NCI-H460 (cell line): ENCODE measurements at places on chromosomes 4 and X.

DNA sequence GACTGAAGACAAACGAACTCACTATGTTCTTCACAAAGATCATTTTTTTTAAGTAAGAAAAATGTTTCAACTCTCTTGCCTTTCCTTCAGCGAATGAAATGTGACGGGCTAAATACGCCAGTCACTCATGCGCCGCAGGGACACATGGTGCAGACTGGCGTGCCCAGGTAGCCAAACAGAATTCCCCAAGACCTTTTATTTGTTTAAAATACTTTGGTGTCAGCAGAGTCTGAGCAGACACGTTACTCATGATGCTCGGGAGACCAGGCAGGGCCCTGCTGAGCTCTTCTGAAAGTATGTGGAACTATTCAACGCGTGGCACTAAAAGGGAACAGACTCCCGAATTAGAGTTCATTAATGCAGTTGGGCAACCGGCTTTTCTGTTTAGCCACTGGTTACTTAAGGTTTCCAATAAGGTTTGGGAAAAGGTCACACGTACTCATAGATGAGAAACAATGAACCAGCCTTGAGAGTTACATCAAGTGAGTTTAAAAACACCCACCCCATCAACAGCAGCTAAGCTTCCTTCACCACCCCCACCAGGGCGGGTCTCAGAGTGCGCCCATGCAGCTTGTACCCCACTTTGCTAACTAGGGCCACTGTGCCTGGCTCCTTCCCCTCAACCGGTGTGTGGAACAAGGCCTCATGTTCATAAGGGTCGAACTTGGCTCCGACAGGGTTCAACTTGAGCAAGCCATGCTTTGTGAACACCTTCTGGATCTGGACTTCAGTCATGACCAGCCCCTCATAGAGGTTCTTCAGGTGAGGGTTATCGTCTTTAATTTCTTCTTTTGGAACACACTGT is 7.3 kb downstream of the GRPEL1 start:
- DNase-seq: no peak

DNA sequence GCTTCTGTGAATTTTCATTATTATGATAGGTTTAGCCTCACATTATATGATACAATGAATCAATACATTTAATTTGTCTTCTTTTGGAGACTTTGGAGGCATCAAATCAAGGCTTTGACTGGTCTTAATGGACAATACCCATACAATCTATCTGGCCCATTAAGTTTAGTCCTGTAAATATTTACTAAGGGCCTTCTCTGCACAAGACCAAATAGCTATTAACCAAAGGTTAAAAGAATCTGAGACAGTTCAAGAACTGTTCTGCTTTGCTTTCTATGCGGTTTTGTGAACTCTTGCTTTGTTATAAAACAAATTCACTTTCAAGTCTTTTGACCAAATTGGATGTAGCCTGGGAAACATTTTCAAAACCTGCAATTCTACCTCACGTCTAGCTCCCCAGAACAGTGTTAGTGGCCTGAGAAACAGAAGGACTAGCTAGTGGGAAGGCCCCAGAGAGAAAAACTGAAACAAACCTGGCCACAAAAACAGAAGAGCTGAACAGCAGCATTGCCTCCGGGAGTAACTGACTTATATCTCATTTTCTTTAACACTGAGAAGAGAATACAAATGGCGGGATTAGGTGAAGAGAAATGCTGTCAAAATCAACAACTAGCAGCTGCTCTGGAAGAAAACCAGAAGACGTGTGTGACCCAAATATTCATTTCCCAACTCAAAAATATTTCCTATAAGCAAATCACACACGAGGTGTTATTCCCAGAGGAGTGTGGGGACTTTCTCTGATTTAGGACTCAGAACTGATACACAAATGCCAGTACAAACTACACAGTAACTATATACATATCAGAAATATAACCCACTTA is 548 bp downstream of the TLR1 start:
- no peak for DNase-seq

GRCh38 chr4:2606960-2607506 is 70.6 kb downstream of the FAM193A start:
- DNase-seq: no peak

- DNase-seq: no peak
Observed at GRCh38 chr4:150342945-150343344, 239.0 kb upstream of the MAB21L2 start.

DNA sequence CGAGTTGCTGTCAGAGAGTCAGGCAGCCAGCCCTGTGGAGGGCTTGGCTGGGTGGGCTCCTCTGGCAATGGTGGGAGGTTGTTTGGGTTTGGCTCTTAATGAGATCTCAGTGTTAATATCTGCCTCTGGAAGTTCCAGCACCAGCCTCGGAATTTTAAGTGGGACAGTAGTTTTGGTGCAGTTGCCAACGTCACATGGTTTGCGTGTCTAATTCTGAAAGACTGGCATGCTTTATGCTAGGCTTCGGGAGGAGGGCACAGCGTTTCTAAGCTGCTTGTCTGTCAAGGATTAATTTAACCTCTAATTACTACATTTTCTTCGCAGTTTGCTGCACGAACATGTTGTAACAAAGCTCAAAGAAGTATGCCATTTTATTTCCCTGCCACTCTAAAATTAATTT is 9.2 kb downstream of the MAMLD1 start:
- no peak for DNase-seq

- DNase-seq: no peak
Observed at GRCh38 chr4:136343340-136343739, 1189.0 kb downstream of the PCDH18 start.

DNA sequence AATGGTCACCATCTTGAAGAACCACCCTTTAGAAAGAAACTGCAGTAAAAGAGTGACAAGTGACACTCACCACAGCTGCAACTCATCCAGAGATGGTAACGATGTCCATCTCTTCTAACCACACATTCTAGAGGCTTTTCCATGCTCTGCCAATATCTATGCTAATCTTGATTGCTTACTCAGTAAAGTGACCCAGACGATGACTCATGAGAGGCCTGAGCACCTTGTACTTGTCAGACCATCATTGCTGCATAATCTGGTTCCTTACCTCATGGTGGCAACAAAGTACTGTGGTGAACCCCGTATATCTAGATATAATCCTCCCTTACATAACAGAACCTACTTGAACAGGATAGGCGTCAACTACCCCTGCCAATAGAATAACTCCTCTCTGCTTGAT is 75.6 kb downstream of the CCNG2 start:
- no peak for DNase-seq

DNA sequence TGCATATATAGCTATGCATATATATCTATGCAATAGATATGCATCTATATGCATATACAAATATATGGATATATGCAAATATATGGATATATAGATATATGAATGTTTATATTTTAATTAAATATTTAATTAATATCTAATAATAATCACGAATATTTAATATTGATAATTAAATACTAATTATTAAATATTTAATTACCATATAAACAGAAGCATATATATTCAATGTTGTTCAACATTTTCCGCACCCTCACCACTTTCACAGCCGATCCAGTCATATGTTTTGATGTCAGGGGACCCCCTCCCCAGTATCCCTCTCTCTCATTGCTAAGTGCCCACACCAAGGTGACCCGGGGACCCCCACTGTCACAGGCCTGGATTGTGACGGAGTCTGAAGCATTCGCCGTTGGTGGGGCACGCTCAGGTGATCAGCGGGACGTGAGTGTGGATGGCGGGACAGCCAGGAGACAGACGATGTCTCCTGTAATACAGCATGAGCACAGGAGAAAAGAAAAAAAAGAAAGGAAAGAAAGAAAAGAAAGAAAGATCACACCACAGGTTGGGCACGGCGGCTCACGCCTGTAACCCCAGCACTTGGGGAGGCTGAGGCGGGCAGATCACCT is 199.7 kb downstream of the CRLF2 start:
- no peak for DNase-seq

GRCh38 chr4:75930152-75930551 is 10.7 kb downstream of the NAAA start:
- no peak for DNase-seq

GRCh38 chr4:108751321-108751720 is 11.5 kb downstream of the ETNPPL start:
- DNase-seq: no peak

DNA sequence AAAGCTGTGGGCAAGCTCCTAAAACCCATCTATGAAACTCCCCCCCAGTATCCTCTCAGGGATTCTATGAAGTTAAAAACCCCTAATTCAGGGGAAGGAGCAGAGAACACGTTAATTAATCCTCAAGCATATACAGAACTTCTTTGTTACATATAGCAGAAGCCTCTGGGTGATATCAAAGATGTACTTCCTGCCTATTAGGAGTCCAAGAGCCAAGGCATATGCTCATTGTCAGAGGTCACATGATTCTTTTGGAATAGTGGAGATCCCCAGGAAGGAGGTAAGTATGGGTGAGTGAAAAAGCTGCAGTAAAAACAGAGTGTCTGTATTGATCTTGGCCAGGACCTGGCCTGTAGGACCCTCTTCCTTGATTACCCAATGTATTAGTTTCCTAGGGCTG is 2.9 kb upstream of the SPARCL1 start:
- DNase-seq: no peak

DNA sequence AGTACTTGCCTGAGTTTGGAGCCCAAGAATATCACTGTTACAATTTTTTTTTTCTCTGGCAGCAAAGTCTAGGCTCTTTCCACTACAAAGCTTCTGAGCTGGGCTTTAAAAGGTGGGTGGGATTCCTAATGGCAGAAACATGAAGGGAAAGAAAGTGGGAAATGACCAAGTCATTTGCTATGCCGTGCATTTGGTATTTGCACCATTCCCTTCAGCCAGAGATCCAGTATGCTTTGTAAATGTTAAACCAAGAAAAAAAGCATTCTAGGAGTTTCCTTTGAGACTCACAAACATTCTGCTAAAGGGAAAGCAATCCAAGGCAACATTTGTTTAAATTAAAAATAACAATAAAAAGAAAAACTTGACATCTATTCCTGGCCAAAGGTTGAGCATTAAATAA is 451.2 kb downstream of the RAB28 start:
- DNase-seq: no peak

- DNase-seq: no peak
Observed at GRCh38 chr4:25063116-25063515, 32.4 kb upstream of the LGI2 start.

GRCh38 chrX:98065151-98065550 is 1181.4 kb downstream of the RPA4 start:
- DNase-seq: no peak

- no peak for DNase-seq
Observed at GRCh38 chr4:62235911-62236310, 1035.8 kb downstream of the ADGRL3 start.

- no peak for DNase-seq
Observed at GRCh38 chr4:16122784-16123183, 39.0 kb upstream of the PROM1 start.

- DNase-seq: no peak
Observed at GRCh38 chrX:52933976-52934703, 24.2 kb downstream of the FAM156A start.

GRCh38 chrX:151754641-151755215 is 20.2 kb downstream of the CNGA2 start:
- no peak for DNase-seq

DNA sequence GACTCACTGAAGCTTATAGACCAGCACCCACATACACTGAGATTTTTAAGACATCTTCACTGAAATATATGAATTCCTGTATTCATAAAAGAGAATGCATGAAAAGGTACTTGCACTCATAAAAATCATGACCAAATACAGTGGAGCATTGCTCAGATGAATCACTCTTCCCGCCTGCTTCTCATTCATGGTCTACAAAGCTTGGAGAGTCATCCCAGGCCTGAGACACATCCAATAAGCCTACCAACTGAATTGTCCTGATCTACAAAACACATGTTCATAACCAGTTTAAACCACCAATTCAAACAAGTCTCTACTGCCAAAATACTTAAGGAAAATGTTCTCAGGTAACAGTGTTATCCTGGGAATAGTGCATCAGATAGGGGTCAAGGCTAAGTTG is 38.1 kb downstream of the PROM1 start:
- DNase-seq: no peak

GRCh38 chr4:65467068-65467680 is 203.1 kb downstream of the EPHA5 start:
- DNase-seq: no peak

DNA sequence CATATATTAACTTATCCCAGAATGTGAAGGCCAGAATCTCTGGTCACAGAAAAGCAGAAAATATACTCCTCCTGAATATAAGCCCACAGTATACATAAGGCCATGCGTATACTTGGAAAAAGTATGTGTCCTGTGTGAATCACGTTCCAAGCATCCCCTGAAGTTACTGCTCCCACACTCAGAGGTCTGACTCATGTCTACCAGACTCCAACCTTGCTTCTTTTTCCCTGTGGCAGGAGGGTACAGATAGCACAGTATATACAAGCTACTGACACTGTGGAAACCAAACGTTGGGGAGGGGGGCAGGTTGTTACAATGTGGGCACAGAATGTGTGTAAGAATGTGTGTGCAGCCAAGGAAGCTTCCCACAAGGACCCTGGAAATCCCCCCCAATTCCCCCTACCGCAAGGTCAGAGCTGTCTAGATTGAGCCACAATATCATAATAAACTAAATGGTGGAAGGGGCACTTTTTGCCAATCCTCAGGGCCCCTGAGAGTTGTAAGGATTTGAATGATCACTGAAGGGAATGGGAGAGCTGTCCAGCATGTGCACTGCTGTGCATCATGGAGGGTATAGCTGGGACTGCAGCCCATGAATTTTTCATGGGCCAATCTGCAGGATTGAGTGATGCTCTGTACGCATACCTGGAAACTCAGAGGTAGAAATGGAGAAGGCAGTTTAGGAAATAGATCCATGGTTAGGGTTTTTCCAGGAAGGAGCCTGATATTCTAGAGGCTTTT is 7.4 kb upstream of the RELL1 start:
- DNase-seq: no peak

- DNase-seq: no peak
Observed at GRCh38 chrX:87583679-87584078, 66.1 kb downstream of the KLHL4 start.

DNA sequence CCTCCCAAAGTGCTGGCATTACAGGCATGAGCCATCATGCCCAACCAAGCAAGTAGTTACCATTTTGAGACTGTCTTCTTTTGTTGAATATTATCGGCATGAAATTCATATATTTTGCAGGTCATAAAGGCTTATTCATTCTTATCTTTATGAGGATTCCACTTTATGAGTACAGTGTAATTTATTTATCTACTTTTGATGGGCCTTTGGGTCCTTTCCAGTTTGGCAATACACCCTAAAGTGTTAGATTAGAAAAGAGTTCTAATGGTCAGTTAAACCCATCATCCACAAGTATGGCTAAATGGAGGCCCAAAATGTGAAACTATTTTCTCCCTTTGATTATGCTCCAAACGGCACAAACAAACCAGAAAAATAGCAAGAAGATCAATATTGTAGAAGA is 10.9 kb upstream of the ABCG2 start:
- no peak for DNase-seq
